Renal cortex interstitium (tissue), 15 donors: ENCODE measurements at places on chromosomes 6 and 20. TPM values are rescaled to one million over a fixed set of nuclear protein-coding genes. Genes with fewer than 3 reads are reported as not detected.

The MEP1A gene
- not detected for polyA plus RNA-seq

The COL9A1 gene
- 33.0 TPM for polyA plus RNA-seq

The CCM2L gene
- polyA plus RNA-seq, result 7.9 TPM

The SMLR1 gene
- polyA plus RNA-seq, result 3.7 TPM

The TNFRSF21 gene
- 37.6 TPM for polyA plus RNA-seq

The ZNF292 gene
- 48.2 TPM for polyA plus RNA-seq

The ECT2L gene
- polyA plus RNA-seq, result 0.42 TPM

The PHACTR3 gene
- polyA plus RNA-seq, result 10.8 TPM

The MYL9 gene
- 247 TPM for polyA plus RNA-seq

The MAK gene
- polyA plus RNA-seq, result 1.9 TPM

The CST7 gene
- 0.34 TPM for polyA plus RNA-seq

The GTSF1L gene
- polyA plus RNA-seq, result not detected

The ACTR5 gene
- polyA plus RNA-seq, result 10.2 TPM

The HLA-G gene
- 5.4 TPM for polyA plus RNA-seq

The GLP1R gene
- 0.93 TPM for polyA plus RNA-seq

The PROKR2 gene
- not detected for polyA plus RNA-seq

The CDSN gene
- not detected for polyA plus RNA-seq

The SLC17A2 gene
- polyA plus RNA-seq, result 1.6 TPM

The GDAP1L1 gene
- 0.24 TPM for polyA plus RNA-seq

The FILIP1 gene
- 3.5 TPM for polyA plus RNA-seq

The C4A gene
- polyA plus RNA-seq, result 15.7 TPM

The ULBP1 gene
- polyA plus RNA-seq, result 1.9 TPM

The SYNDIG1 gene
- 10.6 TPM for polyA plus RNA-seq

The SLC12A5 gene
- polyA plus RNA-seq, result 2.5 TPM
